ENCODE measurements at places on chromosomes 5 and 9.

DNA sequence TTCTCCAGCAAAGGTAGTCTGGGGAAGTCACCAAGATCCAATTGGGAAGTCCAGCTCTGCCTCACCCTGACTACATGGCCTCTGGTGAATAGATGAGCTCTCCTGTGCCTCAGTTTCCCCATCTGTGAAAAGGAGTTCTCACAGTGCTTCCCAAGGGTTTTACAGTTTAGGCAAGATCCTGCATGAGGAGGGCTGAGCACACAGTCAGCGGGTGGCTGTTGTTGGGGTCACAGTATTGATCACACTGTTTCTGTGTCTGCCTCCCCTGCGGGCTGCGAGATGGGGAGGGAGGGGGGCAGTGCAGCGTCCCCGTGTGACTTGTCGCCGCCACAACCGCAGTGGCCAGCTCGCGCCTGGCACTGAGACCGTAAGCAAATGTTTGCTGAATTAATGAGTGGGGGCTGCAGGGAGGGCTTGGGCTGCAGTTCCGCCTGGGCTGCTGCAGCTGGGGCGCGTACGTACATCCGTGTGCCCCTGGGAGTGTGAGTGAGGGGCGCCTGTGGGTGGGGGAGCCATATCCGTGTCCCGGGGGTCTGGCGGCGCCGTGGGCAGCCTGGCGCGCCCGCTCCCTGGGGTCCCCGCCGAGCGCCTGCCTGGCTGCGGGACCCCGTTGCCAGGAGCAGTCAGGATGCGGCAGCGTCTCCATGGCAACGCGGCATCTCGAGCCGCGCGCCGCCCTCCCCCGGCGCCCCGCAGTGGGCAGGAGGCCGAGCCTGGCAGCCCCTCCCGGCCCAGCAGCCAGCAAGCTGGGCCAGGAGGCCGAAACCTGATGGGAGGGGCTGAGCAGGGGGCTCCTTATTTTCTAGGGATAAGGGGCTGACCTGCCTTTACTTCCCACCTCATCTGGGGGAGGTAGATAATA is 31.4 kb upstream of the PSD2 start:
- DNase-seq = no peak

GRCh38 chr5:180160789-180161188 is 48.2 kb downstream of the RASGEF1C start:
- DNase-seq = no peak

GRCh38 chr9:88953381-88954029 is 37.8 kb upstream of the S1PR3 start:
- no peak for DNase-seq

DNA sequence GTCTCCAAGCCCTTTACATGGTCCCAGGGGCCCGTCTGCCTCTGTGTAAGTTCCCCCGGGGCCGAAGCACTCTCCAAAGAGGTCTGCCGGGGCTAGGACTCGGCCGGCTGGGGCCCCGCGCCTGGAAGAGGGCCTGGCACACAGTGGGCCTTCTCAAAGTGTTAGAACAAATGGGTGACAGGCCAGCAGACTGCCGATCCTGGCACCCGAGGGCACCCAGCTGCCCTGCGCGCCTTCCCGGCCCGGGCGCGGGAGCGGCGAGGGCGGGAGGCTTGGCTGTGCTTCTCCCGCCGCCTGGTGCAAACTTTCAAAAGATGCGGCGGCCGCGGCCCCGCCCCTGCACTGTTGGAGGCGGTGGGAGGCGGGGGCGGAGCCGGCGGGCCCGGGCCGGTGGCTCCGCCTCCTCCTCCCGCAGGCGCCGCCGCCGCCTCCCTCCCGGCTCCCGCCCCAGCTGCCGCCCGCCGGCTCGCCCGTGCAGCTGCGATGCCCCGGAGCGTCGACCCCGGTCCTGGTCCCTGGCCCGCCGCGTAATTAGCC is at the start of gene NEURL1B:
Gene NEURL1B (plus strand): TSS at position 442 of the 537 bp plus-strand sequence. CDS start 144 bp downstream, outside the sequence.
- peak; percentile 19 for DNase-seq

DNA sequence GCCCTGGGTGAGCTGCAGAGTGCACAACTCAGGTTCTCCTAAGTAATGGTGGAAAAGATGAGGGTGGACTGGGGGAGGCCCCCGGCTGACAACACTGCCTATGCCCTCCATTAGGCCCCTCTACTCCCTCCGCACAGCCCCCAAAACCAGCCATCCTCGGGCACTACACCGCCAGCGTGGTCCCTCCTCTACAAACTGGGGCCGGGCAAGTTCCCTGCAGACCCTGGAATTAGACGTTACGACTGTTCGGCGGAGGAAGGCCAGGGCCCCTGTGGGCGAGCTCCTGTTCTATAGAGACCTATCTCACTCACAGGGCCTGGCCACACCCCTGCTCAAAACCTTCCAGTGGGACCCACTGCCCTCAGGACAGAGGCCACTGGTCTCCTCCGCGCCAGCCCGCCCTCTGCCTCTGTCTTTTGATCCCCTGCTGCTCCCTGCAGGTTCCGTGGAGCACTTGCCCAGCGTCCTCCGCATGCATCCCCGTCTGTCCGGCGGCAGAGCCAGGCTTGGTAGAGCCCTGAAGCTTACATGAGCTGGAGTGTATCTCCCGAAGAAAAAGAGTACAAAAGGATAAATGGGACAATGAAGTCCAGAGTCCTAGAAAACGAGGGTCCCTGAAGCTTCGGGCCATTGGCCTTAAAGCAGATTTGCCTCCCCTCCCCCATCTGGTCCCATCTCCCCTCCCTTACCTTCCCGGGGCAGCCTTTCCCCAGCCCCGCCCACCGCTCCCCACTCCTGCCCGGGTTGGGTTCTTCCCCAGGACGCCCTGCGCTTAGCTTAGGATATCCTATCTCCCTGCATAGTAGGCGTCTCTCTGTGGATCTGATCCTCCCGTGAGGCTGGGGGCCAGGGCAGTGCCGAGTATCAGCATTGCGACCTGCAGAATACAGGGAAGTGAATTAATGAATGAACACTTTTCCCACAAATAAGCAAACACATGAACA is 71.3 kb downstream of the HRH2 start:
- no peak for DNase-seq

DNA sequence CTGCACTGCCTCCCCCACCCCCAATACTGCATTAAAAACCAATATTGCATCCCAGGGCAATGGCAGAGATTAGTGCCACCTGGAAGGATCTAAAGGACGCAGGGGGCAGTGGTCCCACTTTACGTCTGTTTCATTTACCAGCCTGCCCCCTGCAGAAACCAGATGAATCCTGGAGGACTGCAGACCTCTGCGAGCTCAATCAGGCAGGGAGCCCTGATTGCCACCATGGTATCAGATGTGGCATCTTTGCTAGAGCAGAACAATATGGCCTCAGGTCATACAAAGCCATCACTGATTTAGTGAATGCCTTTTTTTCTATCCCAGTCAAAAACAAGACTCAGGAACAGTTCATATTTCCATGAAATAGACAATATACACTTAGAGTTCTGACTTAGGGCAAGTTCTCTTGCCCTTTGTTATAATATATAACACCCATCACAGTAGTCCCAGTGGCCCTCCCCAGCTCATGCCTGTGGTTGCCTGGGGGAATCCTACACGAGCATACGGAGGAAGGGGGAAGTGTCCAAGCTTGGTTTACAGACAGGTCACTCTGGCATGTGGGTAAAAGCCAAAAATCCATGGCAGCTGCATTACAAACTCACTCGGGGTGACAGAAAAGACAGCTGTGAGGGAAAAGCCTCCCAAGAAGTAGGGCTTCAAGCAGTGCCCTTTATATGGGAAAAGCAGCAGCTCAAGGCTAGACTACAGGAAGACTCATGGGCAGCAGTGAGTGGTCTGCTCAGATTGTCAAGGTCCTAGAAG is 85.1 kb downstream of the MED27 start:
- DNase-seq = no peak

GRCh38 chr9:89405826-89406225 is 87.5 kb downstream of the SECISBP2 start:
- DNase-seq = no peak

All from stimulated activated CD8-positive, alpha-beta memory T cell treated with anti-CD3 and anti-CD28 coated beads, Interleukin-15, amount 100 ng/mL, for 48 hours (primary cell).